Fibroblast of skin of right biceps (primary cell): ENCODE measurements at places on chromosomes 2 and 18.

GRCh38 chr18:59458575-59458974 lies 99.5 kb upstream of the LMAN1 start:
- DNase-seq, result no peak

GRCh38 chr18:37452682-37453385 lies 112.8 kb downstream of the CELF4 start:
- peak; percentile 20 for DNase-seq

DNA sequence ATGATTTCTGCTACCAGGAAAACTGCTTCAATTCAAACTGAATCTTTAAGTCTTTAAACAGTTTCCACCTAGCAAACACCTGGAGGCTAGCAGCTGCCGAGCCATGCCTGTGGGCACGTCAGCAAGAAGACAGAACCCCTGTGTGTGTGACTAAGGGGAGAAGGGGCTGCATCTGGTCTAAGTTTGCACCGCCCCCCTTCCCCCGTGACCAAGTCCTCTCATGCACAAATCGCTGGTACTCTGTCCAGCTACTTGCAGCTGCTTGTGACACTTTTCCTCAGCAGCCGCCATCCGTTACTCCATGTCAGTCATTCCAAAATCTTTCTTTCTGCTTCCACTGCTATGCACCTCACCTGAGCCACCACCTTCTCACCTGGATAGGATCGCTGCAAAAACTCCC lies 355.0 kb downstream of the SS18 start:
- no peak for DNase-seq

GRCh38 chr2:221318376-221319130 lies 253.6 kb downstream of the EPHA4 start:
- peak; percentile 61 for DNase-seq

GRCh38 chr2:102420290-102420689 lies 2.7 kb upstream of the IL18RAP start:
- DNase-seq, result no peak

- no peak for DNase-seq
Observed at GRCh38 chr18:9428862-9429661, 46.3 kb upstream of the RALBP1 start.

DNA sequence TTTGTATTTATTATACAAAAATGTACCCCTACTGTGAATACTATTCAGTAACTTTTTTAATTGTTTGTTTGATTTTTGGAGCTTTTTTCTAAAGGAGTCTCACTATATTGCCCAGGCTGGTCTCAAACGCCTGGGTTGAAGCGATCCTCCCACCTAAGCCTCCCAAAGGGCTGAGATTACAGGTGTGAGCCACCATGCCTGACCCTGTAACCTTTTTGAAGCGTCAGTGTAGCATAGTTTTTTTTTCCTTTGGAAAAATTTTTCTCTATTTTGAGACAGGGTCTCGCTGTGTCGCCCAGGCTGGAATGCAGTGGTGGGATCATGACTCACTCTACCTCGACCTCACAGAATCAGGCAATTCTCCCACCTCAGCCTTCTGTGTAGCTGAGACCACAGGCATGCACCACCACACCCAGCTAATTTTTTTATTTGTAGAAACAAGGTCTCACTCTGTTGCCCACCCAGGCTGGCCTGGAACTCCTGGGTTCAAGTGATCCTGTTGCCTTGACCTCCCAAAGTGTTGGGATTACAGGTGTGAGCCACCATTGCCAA lies 2.0 kb downstream of the GMCL1 start:
- peak; percentile 48 for DNase-seq

DNA sequence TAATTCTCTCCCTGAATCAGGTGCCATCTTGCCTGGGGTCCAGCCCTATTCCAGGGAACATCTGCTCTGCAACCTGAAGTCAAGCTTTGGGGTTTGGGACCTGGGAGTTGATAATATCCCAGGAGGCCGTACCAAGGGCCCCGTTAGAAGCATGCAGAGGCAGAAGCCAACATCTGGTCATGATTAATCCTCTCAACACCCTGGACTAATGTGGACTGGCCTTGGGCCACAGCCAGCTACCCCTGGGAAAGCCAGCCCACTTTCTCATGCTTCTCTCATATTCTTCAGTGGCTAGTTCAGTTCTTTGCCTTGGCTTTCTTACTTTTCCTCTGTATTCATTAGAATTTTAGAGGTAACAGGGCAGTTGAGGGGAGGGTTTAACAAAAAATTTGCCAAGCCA lies 515.6 kb upstream of the NRP2 start:
- DNase-seq, result peak; percentile 67

DNA sequence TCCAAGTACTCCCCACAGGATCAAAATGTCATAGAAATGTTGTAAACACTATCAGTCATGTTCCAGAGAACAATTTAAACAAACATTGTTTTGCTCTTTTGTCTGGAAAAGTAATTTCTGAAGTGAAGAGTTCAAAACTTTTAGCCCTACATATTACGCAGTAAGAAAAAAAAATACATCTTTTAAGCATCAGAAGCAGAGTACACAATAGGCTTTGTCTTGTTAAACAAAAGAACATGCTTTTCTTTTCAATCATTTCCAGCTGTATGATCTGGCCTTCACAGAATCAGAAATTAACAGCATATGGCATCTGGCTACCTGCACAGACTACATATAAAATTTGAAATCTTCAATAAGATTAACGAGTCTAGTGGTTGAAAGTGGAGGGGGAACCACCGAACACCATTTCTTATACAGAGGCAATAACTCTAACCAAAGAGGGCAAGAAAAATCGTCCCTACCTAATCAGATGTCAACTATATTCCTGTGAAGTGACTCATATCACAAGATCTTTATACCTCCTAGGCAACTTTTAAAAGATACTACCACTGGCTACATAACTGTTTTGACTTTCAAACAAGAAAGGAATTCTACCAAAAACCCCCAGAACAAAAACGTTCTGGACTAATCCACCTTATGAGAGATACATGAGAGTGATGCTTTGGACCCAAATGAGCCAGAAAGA lies 149.3 kb downstream of the EXOC6B start:
- peak; percentile 21 for DNase-seq

- DNase-seq, result peak; percentile 62
Observed at GRCh38 chr18:3248658-3249359, 1.2 kb downstream of the MYL12A start.

- no peak for DNase-seq
Observed at GRCh38 chr2:14363137-14363536, 269.4 kb upstream of the LRATD1 start.

DNA sequence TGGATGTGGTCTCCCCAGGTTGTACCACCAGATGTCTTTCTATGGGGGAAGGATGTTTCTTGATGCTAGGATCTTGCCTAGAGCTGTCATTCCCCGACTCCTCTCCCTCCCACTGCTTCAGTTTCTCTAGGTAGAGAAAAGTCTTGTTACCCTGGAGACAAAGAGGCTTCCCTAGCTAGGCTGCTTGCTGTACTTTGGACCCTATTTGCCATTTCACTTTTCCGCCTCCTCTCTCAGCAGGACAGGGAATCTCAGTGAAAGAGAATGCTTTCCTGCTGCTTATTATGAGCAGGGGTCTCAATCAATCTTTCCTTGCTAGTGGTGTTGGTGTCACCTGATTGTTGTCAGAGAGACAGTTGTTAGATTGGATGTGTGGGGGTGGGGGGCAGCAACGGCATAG lies 818.8 kb upstream of the GYPC start:
- DNase-seq, result no peak
